ENCODE measurements at places on chromosomes 5 and 9.
A peak's percentile ranks its signal among the peaks of the same experiment; 100 is the strongest.

- no peak for DNase-seq
Measured at GRCh38 chr5:172114875-172115422, 73.1 kb downstream of the STK10 start.

DNA sequence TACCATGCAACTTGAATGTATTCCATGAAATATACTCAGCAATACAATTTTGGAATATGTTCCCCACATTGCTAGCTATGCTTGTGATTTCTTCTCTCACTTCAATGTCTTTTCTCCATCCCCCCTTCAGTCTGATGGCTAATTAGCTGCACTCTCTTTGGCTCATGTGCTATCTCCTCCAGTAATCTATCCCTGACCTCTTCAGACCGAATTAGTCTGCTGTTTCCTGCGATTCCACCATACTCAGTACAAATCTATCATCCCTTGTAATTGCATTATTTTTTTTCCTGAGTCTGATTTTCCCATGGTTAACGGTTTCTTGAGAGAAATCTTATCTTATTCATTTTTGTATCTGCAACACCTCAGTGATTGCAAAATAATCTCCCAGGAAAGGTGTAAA lies 360.7 kb upstream of the CDH10 start:
- no peak for DNase-seq

GRCh38 chr5:158754018-158754514 lies 345.6 kb downstream of the EBF1 start:
- DNase-seq: no peak

- peak; percentile 87 for DNase-seq
Measured at GRCh38 chr5:7850395-7851239, at the start of gene CFAP90. Gene CFAP90, minus strand, starts transcription at chr5:7851133. Its CDS starts 112 bp downstream, at chr5:7851021.

DNA sequence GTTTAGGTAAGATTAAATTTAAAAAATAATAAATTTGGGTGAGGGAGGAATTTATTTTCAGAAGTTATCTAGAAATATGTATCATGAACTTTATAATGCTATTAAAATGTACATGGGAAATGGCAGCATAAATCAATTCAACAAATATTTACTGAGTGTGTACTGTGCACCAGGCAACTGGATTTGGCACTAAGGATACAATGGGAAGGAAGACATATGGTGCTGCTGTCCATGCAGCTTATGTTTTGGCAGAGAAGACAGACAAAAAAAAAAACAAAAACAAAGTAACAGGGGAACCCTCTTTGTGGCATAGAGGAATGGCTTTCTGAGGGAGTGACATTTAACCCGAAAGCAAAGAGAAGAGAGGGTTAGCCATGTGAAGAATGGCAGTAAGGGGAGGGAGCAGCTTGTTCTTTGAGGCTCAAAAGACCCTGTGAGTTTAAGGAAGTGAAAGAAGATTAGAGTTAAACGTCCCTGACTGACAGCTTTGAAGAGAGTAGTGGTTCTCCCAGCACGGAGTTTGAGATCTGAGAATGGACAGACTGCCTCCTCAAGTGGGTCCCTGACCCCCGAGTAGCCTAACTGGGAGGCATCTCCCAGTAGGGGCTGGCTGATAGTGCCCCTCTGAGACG lies 23.9 kb downstream of the CNTRL start:
- no peak for DNase-seq

- peak; percentile 6 for DNase-seq
Measured at GRCh38 chr5:159642379-159642778, 273.9 kb upstream of the ADRA1B start.

- no peak for DNase-seq
Measured at GRCh38 chr5:158933494-158934318, 166.0 kb downstream of the EBF1 start.

- peak; percentile 83 for DNase-seq
Measured at GRCh38 chr5:75460942-75461610, 50.4 kb downstream of the CERT1 start.

DNA sequence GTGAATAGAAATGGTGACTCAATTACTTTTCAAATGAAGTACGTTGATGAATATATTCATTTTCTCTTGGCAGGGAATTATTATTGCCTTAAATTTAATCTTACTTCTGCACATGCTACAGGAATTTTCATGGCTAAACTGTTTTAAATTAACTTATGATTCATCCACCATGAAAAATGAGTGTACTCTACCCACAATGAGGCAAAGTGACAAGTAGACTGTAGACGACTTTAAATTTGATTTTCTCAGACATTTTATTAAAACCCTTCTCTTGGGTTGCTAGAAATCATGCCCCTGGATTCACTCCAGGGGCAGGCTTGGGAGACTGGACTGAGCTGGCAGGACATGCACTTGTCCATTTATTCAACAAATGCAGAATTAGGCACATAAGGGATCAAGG lies 23.5 kb upstream of the ERAP2 start:
- no peak for DNase-seq

- DNase-seq: no peak
Measured at GRCh38 chr5:114988096-114988495, 181.6 kb downstream of the TRIM36 start.

GRCh38 chr5:55551358-55551757 lies 16.6 kb upstream of the PLPP1 start:
- no peak for DNase-seq

DNA sequence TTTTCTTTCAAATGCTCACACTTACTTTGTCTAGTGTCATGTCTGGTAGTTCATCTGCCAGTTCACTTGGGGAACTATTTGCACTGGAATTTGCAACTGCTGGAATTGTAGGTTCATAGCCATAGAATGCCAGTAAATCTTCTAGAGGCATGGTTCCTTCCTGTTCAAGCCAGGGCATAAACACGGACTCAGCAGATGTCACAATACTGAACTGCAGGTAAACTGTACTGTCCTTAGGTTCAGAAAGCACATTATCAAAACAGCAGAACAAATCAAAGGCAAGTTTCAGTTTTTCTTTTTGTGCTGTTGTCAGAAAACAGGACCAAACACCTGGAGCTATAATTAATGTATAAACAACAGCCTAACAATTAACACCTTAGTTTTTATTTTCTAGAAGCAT lies 13.1 kb downstream of the MIER3 start:
- DNase-seq: no peak

DNA sequence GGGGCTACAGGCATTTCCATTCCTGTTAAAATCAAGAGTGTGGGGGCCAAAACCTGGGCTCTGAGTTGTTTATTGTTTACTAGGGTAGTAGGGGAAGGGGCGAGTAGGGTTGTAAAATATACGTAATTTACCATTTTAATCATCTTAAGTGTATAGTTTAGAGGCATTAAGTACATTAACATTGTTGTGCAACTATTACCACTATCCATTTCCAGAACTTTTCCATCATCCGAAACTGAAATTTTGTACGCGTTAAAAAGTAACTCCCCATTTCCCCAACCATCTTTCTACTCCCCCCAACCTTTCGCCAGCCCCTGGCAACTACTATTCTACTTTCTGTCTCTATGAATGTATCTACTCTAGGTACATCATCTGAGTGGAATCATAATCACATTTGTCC lies 3.6 kb upstream of the FOXD1 start:
- DNase-seq: no peak

GRCh38 chr5:29380029-29380428 lies 1813.5 kb upstream of the CDH6 start:
- no peak for DNase-seq

- peak; percentile 4 for DNase-seq
Measured at GRCh38 chr9:69542942-69543704, 129.0 kb downstream of the APBA1 start.

GRCh38 chr5:98880598-98880997 lies 48.2 kb downstream of the CHD1 start:
- DNase-seq: no peak

DNA sequence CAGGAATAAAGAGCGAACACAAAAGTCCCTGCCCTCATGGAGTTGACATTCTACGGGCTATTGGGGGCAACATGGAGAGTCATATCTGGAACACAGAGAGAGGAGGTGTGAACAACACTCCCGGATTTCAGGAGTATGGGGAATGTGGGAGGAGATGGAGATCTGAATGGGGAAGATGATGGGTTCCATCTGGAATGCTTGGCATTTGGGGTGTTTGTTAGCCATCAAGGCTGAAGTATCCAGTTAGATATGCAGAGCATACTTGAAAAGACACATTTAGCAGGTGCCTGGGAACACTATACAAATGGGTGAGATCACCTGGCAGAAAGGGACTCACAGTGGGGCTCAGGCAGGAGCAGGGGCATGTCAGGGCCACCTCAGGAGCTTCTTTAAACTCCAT lies 61.1 kb downstream of the EGFLAM start:
- DNase-seq: no peak

GRCh38 chr9:88807426-88807825 lies 183.8 kb upstream of the S1PR3 start:
- DNase-seq: no peak

DNA sequence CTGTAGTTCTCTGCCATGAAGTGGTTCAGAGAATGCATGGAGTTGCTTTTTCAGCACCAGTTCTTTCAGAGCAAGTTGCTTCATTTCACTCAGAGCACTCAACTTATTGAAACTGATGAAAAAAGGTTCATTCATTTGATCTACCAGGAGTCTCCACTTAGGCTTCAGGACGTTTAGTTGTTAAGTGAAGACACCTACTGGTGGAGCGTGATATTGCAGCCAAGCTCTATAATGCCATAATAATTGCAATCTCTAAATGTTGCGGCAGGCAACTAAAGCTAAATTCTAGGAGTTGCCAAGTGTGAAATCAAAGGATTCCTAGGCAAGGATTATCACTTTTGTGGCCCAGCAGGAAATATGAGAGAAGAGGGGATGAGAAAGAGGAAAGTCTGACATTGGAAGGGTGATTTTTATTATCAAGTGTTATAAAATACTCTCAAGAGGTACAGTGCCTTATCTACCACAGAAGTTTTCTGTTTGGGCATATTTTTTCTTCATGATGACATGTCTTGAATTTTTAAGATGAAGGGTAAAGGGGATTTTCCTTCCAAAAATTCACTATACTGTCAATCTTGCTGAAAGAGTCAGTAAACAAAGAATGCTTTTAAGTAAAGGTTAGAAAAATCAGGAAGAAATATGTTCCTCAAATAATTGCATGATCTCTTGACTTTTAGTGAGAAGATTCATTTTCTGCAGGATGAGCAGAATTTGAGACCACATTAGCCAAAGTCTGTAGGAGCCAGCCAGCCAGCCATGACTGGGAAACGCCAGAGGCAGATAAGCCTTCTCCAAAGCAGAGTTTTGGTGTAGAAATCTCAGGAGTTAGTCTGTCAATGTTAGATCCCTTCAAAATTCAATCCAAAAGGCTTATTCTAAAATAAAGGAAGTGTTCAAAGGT lies 83.4 kb downstream of the SH3PXD2B start:
- peak; percentile 81 for DNase-seq

GRCh38 chr9:114574438-114574837 lies 13.1 kb upstream of the ATP6V1G1 start:
- DNase-seq: no peak

DNA sequence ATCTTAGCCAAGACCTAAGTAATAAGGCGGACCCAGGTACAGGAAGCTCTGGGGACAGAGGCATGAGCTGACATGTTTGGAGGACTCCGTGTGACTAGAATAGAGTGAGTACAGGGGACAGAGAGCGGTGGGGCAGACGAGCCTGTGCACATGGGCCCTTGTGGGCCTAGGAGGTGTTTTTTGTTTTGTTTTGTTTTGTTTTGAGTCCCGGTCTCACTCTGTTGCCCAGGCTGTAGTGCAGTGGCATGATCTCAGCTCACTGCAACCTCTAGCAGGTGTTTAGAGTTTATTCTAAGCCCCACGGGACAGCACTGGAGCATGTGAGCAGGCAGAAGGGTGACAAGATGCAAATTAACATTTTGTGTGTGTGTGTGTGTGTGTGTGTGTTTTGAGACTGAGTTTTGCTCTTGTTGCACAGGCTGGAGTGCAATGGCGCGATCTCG lies 3.1 kb upstream of the EEIG1 start:
- peak; percentile 39 for DNase-seq

- DNase-seq: no peak
Measured at GRCh38 chr5:142886211-142886610, 116.0 kb downstream of the ARHGAP26 start.

- no peak for DNase-seq
Measured at GRCh38 chr9:116907989-116908388, 220.9 kb downstream of the TRIM32 start.

GRCh38 chr5:59367791-59368394 lies 525.6 kb downstream of the PDE4D start:
- DNase-seq: peak; percentile 74

- DNase-seq: peak; percentile 72
Measured at GRCh38 chr9:109253637-109254284, 67.1 kb downstream of the EPB41L4B start.

- peak; percentile 86 for DNase-seq
Measured at GRCh38 chr9:131382850-131383729, 10.8 kb upstream of the PRRC2B start.

Measured in DMS53 (cell line).